ENCODE measurements at places on chromosomes 3 and 15.

GRCh38 chr3:157103860-157104259 lies 56.1 kb downstream of the CCNL1 start:
- DNase-seq = no peak

- no peak for DNase-seq
Observed at GRCh38 chr3:161349529-161350312, 21.6 kb downstream of the SPTSSB start.

- DNase-seq = no peak
Observed at GRCh38 chr3:12042638-12043037, 38.5 kb downstream of the SYN2 start.

- no peak for DNase-seq
Observed at GRCh38 chr15:49255966-49256759, 86.1 kb downstream of the GALK2 start.

GRCh38 chr3:152595975-152596821 lies 238.7 kb upstream of the P2RY1 start:
- DNase-seq = peak; percentile 90

GRCh38 chr3:14410106-14410502 lies 7.7 kb downstream of the SLC6A6 start:
- DNase-seq = no peak

GRCh38 chr3:43014241-43014640 lies 35.1 kb downstream of the GASK1A start:
- DNase-seq = no peak

DNA sequence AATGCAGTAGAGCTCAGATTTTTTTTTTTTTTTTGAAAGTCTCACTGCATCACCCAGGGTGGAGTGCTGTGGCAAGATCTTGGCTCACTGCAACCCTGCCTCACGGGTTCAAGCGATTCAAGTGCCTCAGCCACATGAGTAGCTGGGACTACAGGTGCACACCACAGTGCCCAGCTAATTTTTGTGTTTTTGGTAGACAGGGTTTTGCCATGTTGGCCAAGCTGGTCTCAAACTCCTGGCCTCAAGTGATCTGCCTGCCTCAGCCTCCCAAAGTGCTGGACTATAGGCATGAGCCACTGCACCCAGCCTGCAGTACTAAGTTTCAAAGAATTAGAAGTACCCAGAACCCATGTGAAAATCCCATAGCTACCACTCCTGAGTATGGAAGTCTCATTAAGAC lies 14.5 kb downstream of the TRIM59 start:
- DNase-seq = no peak

DNA sequence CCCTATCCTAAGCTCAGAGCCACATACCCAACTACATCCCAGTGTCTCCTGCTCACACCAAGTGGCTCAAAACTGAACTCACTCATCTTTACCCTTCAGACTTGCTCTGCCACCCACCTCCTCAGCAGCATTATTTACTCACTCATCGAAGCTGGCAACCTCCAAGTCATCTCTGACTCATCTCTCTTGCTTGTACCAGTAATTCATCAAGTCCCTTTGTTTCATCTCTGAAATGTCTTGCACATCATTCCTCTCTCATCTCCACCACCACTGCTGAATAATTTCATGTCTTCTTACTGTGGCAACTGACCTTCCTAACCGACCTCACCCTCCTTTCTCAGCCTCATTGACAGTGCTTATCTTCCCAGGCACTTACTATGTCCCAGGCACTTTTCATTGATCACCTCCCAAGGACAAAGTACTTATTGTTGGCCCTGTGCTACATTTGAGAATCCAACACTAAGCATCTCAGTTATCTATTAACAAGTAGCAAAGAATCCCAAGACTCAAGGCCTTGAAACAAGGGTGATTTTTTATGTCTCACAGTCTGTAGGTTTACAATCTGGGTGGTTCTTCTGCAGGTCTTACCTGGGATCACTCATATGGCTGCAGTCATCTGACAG lies 82.0 kb downstream of the MRPL46 start:
- no peak for DNase-seq

DNA sequence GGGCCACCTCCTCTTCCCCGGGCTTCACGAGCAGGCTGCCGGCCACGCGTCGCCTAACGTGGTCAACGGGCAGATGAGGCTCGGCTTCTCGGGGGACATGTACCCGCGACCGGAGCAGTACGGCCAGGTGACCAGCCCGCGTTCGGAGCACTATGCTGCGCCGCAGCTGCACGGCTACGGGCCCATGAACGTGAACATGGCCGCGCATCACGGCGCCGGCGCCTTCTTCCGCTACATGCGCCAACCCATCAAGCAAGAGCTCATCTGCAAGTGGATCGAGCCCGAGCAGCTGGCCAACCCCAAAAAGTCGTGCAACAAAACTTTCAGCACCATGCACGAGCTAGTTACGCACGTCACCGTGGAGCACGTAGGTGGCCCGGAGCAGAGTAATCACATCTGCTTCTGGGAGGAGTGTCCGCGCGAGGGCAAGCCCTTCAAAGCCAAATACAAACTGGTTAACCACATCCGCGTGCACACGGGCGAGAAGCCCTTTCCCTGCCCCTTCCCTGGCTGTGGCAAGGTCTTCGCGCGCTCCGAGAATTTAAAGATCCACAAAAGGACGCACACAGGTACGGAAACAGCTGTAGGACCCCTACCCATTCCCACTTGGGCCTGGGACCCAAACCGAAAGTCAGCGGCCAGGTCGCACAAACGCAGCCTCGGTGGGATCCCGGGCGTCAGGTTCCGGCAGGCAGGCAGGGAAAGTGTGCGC lies 1.5 kb downstream of the ZIC1 start:
- no peak for DNase-seq

- DNase-seq = peak; percentile 59
Observed at GRCh38 chr3:98039322-98040024, 4.4 kb upstream of the GABRR3 start.

DNA sequence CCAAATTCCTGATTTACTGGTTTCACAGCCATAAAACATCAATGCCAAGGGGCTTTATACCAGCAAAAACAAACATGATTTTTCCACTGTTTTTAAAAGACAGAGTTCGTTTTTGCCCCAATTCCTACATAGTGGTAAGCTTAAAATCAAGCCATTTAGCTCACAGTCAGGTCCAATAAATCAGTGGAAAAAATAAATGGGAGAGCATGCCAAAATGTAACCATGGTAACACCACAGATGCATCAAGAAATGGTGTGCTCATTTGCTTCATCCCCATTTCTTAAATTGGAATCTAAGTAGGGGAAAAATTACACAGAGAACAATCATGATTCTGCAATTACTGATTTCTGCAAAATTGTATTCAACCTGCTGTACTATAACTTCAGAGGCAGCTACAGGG lies 418.8 kb downstream of the MAGI1 start:
- DNase-seq = peak; percentile 20

DNA sequence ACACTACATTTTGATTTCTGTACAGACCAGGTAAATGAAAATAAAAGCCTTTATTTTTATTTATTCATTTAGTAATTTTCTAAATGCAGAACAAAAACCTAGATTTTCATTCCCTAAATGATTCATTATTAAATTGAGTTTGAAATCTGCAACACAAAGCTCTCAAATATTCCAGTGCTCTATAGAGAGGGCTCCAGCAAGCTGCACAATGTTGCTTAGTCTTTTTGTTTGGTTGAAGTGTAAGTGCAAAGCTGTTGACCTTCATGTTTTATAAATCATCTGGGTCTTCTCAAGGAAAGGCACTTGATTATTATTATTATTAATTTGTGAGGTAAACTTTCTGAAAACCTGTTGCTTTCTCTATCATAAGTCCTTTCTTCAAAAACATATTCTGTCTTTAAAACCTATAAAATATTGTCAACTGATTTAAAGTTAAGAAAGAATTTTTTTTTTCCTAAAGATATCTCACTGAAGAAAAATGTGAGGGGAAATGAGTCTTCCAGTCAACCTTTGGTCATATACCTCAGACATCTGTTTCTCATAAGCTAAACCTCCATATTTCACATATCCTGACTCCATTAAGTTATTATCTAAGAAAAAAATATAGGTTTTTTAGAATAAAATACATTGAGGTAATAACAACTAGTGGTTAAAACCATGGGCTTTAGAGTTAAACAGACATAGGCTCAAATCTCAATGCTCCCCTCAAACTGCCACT lies 100.7 kb downstream of the ZIC4 start:
- DNase-seq = no peak

DNA sequence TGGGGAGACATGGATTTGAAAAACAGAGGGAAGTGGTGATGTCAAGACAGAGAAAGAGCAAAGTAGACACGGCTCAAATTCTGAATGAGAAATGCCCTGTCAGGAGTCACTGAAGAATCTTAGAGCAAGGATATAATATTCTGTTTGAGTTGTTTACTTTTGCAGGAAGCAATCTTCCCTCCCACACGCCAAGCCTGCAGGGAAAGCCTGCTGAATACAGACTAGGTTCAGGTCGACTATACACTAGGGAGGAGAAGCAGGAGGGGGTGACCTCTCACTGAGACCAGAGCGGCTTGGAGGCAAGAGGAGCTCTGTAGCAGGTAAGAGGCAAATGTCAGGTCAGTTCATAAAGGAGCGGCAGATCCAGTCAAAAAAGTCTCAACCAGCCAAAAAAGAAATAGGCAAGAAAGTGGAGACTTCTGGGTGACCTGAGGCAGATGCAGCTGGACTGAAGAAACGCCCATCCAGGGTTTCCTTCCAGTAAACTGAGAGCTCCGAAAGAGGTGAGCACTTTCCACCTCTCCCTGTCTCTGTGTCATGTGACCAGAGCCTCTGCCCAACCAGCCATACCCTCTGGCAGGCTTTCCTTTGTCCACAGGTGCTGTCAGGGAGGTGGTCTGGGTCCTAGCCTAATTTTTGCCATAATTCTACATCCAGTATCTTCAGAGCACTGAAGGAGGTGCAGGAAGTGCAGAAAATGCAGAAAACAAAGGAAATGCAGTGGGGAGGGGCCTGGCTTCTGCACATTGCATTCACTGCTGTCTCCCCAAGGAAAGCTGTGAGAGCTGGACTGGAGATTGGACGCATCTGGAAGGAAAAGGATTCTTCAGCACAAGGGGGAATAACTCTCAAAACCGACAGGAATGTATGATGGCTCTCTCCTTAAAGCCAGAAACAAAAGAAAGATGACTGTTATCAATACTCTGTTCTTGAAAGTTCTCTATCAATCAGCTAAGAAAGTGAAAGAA lies 37.8 kb upstream of the CTXND1 start:
- no peak for DNase-seq

DNA sequence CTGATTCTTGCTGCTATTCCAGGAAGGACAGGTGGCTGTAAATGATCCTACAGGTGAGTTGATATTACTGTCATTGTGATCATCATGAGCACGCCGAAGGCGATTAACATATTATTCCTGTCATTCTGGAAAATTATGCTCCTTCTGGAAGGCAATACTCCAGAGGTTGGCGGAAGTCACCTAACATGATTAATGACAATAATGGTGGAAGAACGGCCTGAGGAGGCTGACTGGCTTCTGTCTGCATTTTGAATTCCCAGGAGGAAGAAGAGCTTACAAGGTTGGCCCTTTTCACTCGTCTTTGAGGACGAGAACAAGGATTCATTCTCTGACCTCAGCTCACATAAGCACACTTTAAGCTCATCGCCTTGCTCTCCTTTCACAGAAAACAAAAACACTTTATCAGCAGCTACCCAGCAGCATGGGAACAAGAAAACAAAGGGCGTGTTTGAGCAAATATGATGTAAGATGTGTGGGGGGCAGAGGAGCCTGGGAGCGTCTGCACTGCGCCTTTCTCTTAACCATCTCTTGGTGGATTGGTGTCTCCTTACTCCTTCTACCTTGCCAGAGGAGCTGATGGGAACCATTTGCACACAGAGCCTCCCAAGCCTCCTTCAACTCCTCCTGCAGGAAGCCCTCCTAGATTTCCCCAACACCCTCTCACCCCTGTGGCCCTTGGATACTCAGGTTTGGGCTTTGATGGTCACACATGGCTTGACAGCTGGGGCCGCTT lies 23.0 kb downstream of the ACSBG1 start:
- no peak for DNase-seq

GRCh38 chr15:39918688-39919385 lies 1.2 kb downstream of the GPR176 start:
- no peak for DNase-seq

- DNase-seq = no peak
Observed at GRCh38 chr3:60798456-60798855, 452.8 kb downstream of the FHIT start.

- DNase-seq = no peak
Observed at GRCh38 chr3:156463123-156463522, 91.8 kb downstream of the SSR3 start.

- DNase-seq = no peak
Observed at GRCh38 chr15:38195191-38195901, 57.3 kb upstream of the SPRED1 start.

- DNase-seq = no peak
Observed at GRCh38 chr3:127090218-127091160, 102.4 kb upstream of the PRR23E start.

DNA sequence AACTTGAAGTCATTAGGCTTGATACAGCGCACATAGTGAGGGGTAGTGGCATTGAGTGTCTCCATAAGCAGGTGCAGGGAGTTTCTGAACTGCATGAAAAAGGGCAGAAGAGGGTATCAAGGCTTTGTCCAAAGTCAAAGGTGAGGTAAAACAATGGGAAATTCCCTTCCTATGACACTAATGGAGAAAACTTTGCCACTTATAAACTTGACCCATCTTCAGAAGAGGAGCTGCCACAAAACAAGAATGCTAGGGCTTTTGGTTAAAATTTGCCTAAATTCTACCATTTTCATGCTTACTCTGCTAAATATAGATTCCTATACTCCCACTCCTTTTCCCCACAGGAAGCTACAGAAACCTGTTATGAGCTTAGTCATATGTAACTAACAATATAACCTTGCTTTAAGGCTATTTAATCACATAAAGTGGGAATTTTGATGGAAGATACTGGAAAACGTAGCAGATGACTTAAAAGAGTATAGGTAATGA lies 87.5 kb upstream of the MYO5C start:
- DNase-seq = no peak

DNA sequence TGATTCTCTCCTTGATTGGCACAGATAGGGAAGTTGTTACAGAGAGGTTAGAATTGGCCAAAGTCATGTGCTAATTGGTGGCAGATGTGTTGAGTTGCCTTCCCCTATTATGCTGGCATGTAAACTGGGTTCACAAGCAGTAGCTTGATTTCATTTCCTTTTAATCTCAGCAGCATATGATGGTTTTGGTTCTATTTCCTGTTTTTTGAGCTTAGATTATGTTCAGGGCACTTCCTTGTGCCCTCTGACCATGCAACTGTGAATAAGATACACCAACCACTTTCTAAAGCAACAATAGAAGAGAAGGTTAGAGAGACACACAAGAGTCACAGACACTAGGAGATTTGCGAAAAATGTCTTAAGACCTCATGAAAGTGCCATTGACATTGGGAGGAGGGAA lies 16.5 kb downstream of the HPS3 start:
- DNase-seq = peak; percentile 20

GRCh38 chr3:36709826-36710365 lies 54.5 kb downstream of the DCLK3 start:
- DNase-seq = no peak

GRCh38 chr15:49706805-49707204 lies 86.0 kb downstream of the DTWD1 start:
- DNase-seq = no peak

All from stomach (tissue), 19 donors.